SHP77 treated with DMSO at 0.1 percent for 48 hours (cell line): ENCODE measurements at places on chromosomes 13 and 19.
A peak's percentile ranks its signal among the peaks of the same experiment; 100 is the strongest.

DNA sequence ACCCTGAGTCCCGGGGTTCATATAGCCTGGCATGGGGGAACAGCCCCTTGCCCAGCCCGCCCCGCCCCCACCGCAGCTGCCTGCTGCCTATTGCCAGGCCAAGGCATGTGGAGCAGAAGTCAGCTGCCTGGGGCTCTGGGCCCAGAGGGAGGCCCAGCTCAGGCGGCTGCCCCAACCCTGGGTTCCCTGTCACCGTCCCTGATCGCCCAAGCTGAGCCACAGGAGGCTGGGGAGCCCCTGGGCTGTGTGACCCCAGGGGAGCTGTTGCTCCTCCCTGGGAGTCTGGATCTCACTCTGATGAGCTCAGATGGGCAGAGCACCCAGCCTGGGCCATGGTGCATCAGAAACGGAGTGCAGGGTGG lies 1.4 kb downstream of the PLIN4 start:
- DNase-seq = no peak

DNA sequence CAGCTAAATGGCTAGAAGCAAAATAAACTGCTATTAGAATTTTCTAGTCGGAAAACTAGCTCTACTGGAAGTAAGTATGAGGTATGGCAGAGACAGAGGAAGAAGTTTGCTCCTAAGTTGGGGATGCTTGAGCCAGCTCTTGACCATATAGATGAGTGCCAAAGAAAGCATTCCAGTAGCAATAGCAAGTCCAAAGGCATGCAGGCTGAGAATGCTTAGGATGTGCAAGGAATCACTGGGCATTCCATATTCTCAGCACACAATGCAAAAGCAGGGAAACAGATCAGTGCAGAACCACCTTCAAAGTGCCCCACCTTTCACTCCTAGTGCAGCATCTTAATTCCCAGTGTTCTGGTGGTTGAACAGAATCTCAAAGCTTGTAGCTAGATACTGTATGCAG lies 32.9 kb downstream of the SERTM1 start:
- DNase-seq = no peak

- DNase-seq = no peak
Observed at GRCh38 chr19:14138576-14139265, 2.3 kb upstream of the ASF1B start.

DNA sequence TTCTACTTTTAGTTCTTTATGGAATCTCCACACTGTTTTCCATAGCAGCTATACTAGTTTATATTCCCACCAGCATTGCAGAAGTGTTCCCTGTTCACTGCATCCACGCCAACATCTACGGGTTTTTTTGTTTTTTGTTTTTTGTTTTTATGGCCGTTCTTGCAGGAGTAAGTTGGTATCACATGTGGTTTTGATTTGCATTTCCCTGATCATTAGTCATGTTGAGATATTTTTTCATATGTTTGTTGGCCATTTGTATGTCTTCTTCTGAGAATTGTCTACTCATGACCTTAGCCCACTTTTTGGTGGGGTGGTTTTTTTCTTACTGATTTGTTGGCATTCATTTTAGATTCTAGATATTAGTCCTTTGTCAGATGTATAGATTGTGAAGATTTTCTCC lies 89.7 kb downstream of the FRY start:
- DNase-seq = no peak

- no peak for DNase-seq
Observed at GRCh38 chr19:14248578-14249011, 42.6 kb upstream of the ADGRL1 start.

- no peak for DNase-seq
Observed at GRCh38 chr13:68993154-68993553, 1114.5 kb upstream of the ATXN8OS start.

GRCh38 chr19:53037101-53038097 lies 7.1 kb upstream of the ERVV-2 start:
- no peak for DNase-seq

DNA sequence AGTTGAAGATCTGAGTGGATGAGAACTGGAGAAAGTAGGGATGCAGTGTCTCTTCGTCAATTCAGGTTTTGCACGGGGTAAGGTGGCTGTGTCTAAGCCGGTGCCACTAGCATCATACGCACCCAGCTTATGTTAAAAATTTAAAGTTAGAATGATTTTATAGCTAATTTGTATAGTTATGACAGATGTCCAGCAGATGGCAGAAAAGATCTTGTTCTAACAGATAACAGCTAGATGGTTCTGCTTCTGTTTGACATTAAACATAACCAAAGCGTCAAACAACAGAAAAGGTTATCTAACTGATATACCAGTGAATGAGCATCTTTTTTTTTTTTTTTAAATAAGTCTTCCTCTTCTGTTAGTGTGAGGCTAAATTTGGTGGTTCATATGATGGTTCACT lies 18.8 kb upstream of the EDDM13 start:
- peak; percentile 25 for DNase-seq

DNA sequence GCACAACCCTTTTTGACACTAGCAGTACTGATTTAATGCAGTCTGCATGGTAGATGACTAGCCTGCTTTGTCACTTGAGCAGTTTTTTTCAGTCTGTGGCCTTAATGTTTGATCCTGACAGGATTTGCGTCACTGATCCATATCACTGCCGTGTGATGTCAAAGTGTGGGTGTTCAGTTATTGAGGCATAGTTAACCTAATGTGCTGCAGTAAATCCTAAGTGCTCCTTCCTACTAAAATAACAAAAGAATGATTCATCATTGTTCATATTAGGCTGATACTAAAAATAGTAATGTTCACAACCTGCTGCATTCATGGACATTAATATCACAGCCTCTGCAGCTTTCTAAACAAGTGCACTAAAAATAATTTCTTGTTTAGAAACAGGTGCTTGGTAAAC lies 121.9 kb upstream of the MLNR start:
- peak; percentile 37 for DNase-seq

DNA sequence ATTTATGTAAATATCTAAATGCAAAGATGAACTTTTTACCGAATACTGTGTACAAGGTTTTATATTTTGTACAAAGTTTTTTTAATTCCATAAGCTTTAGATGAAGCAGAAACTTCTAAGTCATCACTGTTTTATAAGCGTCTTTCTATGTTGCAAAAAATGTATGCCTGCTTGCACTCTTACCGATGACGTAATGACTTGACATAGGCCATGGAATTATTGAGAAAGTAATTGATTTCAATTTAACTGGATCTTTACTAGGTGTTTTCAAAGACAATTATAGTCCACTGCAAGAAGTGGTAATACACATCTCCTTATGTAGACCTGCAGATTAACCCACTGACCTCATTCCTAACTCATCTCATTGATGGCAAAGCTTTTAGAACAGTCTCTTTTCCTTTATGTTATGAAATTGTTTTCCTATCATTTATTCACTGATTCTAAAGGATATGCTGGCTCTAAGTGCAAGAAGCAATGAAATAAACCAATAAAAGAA lies 10.4 kb downstream of the DACH1 start:
- no peak for DNase-seq

GRCh38 chr19:39816287-39817048 lies 17.5 kb downstream of the DYRK1B start:
- no peak for DNase-seq

DNA sequence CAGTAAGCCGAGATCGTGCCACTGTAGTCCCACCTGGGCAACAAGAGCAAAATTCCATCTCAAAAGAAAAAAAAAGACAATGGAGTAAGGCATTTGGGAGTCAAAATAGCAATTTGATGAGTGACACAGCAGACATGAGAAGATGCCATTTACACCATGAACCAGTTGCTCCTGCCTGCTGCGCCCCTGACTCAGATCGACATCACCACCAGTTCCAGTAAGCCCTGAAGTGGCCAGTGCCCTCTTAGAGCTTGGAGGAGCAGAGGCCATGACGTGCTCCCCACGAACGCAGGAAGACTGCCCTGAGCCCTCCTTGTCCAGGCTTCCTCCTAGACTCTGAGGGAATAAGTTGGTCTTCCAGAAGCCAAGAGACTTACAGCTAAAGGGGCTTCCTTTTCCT lies 339.2 kb downstream of the MYO16 start:
- DNase-seq = no peak

DNA sequence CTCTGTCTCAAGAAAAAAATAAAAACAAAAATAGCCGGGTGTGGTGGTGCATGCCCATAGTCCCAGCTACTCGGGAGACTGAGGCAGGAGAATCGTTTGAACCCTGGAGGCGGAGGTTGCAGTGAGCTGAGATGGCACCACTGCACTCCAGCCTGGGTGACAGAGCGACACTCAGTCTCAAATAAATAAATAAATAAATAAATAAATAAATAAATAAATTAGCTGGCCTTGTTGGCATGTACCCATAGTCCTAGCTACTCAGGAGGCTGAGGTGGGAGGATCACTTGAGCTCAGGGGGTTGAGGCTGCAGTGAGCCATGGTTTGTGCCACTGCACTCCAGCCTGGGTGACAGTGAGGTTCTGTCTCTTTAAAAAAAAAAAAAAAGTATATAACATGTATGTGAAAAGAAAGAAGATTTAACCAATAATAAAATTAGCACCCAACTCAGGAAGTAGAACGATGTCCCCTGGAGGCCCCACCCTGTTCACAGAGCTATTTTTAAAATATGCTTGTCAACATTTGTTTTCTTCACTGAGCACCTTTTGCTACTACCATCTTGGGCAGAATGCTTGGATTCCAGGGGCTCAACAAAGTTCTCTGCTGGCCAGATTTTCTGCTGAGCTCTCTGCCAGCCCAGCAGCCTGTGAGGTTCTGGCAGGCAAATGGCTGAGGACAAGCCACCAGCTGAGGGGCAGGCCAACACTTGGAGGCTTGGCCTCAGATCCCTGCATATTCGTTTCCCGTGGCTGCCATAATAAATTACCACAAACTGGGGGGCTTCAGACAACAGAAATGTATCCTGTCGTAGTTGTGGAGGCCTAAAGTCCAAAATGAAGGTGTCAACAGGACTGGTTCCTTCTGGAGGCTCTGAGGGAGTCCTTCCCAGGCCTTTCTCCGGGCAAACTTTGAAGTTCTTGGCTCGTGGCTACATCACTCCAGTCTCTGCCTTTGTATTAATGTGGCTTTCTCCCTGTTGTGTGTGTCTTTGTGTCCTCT lies 5.2 kb downstream of the SLC25A42 start:
- DNase-seq = no peak

- peak; percentile 94 for DNase-seq
Observed at GRCh38 chr13:92823059-92823458, 403.5 kb upstream of the GPC6 start.

DNA sequence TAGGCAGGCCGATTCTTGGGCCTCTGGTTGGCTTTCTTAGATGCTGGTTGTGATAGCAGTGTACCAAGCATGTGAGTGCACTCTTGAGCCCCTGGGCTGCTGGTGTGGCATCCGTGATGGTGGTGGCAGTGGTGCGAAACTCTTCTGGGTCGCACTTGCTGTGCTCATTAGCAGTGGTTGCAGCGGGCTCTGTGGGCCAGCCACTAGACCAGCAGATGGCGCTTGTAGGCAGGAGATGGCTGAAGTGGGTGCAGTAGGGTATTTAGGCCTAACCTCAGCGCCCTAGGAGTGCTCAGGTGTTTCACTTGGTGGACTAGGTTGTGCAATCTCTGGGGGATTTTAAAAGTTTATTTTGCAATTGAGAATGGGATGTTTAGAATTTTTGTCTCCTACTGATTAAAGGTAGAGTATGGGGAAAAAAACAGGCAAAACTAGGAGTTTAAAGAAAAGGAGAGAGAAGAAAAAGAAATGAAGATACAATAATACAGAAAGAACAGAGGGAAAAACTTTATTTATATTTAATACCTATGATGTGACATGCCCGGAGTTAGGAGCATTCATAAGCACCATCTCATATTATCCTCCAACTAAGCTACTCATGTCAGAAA lies 4.3 kb upstream of the ZNF17 start:
- DNase-seq = no peak

DNA sequence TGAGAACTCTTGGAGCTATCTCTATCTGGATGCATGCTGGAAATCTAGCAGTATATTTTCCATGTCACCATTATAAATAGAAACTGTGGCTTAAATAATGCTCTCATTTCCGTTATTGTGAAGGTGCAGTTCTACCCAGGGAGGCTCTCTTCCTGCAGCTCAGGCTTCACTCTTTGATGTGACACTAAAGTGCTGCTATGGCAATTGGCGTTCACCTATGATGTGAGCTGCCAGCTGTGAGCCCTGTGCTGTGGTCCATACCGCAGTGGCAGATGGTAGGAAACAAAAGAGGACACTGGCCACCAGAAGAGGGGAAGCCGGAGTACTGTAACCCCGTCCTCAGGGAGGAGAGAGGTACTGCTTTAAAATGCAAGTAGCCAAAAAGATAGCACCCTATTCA lies 40.6 kb upstream of the ZNF681 start:
- no peak for DNase-seq
